ENCODE measurements at places on chromosomes 5 and 9.
A peak's percentile ranks its signal among the peaks of the same experiment; 100 is the strongest.

GRCh38 chr5:68430279-68430678 lies 214.7 kb downstream of the PIK3R1 start:
- H3K36me3 ChIP-seq: no peaks in the 10 kb centered on the region
- H3K4me3 ChIP-seq: no peak overlapping the region
- peaks cover 5% of the 10 kb centered on the region for H3K4me1 ChIP-seq
- no peaks in the 10 kb centered on the region for H3K27me3 ChIP-seq
- H3K27ac ChIP-seq: no peak overlapping the region

- DNase-seq: no peak
- H3K4me3 ChIP-seq: no peak overlapping the region
- no peaks in the 10 kb centered on the region for H3K27me3 ChIP-seq
- no peaks in the 10 kb centered on the region for H3K36me3 ChIP-seq
Measured at GRCh38 chr9:35661756-35662350, 3.1 kb downstream of the ARHGEF39 start.

GRCh38 chr5:96717874-96718273 lies 55.7 kb downstream of the CAST start:
- H3K27me3 ChIP-seq: no peaks in the 10 kb centered on the region
- no peak for DNase-seq
- H3K27ac ChIP-seq: peak overlapping the region; percentile 87
- H3K4me1 ChIP-seq: peaks cover 92% of the 10 kb centered on the region
- no peaks in the 10 kb centered on the region for H3K36me3 ChIP-seq

- H3K27ac ChIP-seq: no peak overlapping the region
- H3K4me1 ChIP-seq: peaks cover 10% of the 10 kb centered on the region
- H3K27me3 ChIP-seq: peaks cover 8% of the 10 kb centered on the region
- no peaks in the 10 kb centered on the region for H3K36me3 ChIP-seq
Measured at GRCh38 chr9:134607971-134608370, 33.6 kb upstream of the COL5A1 start.

GRCh38 chr5:148740966-148741742 lies 85.3 kb upstream of the ADRB2 start:
- no peak overlapping the region for H3K27ac ChIP-seq
- H3K36me3 ChIP-seq: no peaks in the 10 kb centered on the region
- no peak for DNase-seq
- no peaks in the 10 kb centered on the region for H3K27me3 ChIP-seq
- H3K4me3 ChIP-seq: no peak overlapping the region

GRCh38 chr9:37035648-37036370 lies 1.7 kb upstream of the PAX5 start:
- H3K4me3 ChIP-seq: no peak overlapping the region
- no peak for DNase-seq
- peaks cover 57% of the 10 kb centered on the region for H3K27me3 ChIP-seq
- no peak overlapping the region for H3K27ac ChIP-seq
- H3K4me1 ChIP-seq: peaks cover 48% of the 10 kb centered on the region

GRCh38 chr9:133273098-133273497 lies 1.9 kb downstream of the ABO start:
- H3K27me3 ChIP-seq: no peaks in the 10 kb centered on the region
- no peak for DNase-seq
- H3K36me3 ChIP-seq: no peaks in the 10 kb centered on the region
- peaks cover 27% of the 10 kb centered on the region for H3K4me1 ChIP-seq

DNA sequence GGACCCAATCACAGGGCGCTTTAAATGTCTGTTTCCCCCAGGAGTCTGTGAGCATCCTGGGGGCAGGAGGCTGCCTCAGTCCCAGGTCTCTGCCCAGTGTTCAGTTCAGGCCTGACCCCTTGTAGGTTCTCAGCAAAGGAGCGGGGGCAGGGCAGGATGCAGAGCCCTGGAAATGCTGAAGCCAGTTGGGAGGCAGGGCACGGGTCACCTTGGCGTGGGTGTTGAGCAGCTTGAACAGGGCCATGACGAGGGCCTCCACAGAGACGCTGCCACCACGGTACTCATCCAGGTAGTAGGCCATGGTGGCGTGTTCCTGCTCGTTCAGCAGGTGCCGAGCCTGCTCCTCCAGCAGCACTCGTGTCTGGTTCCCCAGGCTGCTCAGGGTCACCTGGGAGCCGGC lies 36.3 kb upstream of the AKNA start:
- no peaks in the 10 kb centered on the region for H3K27me3 ChIP-seq
- H3K36me3 ChIP-seq: no peaks in the 10 kb centered on the region
- no peak overlapping the region for H3K27ac ChIP-seq
- no peak overlapping the region for H3K4me3 ChIP-seq
- no peak for DNase-seq

DNA sequence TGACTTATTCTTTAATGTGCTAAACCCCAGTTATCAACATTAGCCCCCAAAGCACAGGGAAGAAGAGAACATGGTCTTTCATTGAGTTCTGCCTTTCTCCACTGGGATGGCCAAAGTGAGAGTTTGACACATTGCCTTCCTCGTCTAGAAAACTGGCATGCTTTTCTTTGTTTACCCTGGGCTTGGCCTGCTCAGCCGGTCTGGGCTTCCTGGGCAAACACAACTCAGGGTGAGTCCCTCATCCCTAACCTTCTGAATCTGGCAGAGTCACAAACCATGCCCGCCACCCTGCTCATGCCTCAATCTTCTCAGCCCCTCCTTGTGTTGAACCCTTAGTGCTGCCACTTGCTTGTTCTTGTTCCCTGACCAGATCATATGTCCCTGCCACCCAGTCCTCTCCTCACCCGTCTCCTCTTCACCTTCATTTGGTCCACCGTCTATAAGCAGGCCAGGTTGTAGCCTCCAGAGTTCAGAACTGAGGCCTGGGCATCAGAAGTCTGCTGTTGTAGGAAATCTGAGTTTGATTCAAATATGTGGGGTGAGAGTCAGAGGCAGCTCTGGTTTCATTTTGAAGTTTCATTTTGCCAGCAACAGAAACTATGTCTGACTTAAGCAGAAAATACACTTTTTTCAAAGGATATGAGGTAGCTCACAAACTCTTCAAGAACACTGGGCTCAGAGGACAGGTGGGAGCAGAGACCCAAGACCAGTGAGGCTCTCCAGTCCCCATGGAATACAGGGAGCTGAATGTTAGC lies 217.6 kb downstream of the NDUFS4 start:
- no peaks in the 10 kb centered on the region for H3K36me3 ChIP-seq
- no peaks in the 10 kb centered on the region for H3K4me1 ChIP-seq
- no peak overlapping the region for H3K4me3 ChIP-seq
- no peak for DNase-seq
- no peaks in the 10 kb centered on the region for H3K27me3 ChIP-seq
- H3K27ac ChIP-seq: no peak overlapping the region

DNA sequence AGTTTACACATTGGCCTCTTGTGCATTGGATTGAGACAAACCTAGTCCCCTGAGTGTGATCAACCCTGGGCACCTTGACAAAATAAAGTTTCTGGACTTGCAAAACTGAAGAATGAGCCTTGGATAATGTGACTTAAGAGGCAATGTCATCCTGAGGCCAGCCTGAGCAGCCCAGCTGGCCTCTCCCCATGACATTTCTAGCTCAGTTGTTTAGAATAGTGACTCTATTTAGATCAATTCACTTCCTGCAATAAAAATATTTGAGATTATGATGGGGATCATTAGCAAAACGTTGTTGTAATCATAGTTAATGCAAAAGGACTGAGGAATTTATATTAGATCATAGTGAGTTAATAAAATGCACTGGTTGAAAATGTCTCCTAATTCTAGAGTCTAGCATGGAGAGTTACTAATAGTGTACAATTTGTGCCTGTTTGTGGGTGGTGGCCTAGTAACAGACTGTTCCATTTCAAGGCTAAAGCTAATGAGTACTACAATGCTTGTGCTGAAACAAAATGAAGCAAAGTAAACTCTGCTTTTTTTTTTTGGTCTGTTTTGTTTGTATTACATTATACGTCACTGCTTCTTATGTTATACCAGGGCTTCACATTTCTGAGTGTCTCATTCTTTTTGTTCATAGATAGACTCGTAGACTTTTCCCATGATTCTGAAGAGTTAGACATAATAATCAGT lies 10.9 kb upstream of the RHOBTB3 start:
- no peak overlapping the region for H3K4me3 ChIP-seq
- H3K27me3 ChIP-seq: no peaks in the 10 kb centered on the region

GRCh38 chr9:98879963-98880310 lies 63.8 kb upstream of the COL15A1 start:
- no peaks in the 10 kb centered on the region for H3K27me3 ChIP-seq
- no peaks in the 10 kb centered on the region for H3K4me1 ChIP-seq
- no peak for DNase-seq
- H3K27ac ChIP-seq: peak overlapping the region; percentile 9
- H3K36me3 ChIP-seq: no peaks in the 10 kb centered on the region
- H3K4me3 ChIP-seq: no peak overlapping the region

Data from esophagus squamous epithelium (tissue), 5 donors.